ENCODE measurements at places on chromosomes 5 and 9.

- DNase-seq: no peak
These were observed 59.4 kb upstream of the BASP1 start for GRCh38 chr5:17157916-17158529.

- DNase-seq: no peak
These were observed 83.2 kb downstream of the PTPDC1 start for GRCh38 chr9:94167376-94167890.

DNA sequence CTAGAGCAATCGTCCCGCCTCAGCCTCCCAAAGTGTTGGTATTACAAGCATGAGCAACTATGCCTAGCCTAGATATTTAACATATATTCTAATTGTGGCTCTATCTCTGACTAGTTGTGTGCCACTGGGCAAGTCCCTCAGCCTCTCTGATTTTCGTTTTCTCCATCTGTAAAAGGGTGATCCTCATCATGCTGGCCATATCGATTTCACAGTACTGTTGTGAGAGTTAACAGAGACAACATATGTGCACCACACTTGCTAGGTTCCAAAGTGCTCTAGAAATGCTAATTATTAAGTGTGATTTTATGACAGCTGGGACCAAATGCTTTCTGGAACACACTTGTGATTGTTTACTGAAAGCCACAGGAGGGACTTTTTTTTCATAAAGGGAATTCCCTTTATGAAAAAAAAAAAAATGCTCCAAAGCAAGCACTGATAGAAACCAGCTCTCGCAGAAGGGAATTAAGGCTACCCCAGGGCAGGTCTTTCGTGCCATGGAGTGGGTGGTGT, 78.5 kb upstream of the EPB41L4B start:
- DNase-seq: no peak

DNA sequence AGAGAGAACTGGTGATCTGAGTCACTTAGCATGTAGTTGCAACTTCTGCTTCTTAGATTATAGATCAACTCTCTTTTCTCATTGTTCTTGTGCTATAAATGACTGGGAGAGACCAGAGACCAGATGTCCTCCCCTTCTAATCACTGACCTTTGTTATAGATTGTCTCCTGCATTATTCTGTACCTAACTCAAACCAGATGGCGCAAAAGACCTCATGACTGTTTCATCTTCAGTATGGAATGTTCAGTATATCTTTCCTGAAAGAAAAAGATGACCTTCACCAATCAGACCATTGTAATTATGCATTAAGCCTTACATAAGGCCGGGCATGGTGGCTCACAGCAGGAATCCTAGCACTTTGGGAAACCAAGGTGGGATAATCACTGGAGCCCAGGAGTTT, 30.5 kb upstream of the ADAM19 start:
- DNase-seq: no peak

DNA sequence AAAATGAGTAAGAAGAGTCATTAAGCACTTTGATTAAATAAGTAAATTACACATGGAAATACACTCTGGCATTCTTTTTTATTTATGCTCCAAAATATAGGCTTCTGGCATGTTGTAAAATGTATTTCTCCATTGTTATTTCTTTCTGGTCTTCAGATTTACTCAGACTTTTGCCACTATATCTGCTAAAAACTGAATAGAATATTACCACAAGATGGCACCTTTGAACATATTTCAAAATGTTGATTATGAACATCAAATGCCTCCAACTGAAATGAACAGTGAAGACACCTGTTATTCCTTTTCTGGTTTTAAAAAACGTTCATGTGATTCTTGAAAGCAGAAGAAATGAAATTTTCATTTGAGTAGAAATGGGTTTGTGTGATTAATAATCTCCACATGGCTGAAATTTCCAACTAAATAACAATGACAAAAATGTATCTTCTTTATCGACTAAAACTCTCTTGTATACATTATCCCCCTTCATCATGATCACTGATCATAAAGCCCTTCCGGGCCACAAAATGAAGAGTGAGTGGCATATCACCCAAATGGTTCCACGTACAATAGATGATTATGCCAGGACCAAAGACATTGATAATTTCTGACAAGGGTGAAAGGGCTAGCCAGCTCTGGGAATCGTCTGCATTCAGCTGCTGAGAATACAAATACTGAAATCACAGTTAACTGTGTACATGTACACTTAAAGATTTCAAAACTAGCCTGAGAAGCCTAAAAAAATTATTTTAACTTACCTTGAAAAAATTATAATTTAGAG, 23.8 kb downstream of the TYRP1 start:
- DNase-seq: no peak

- no peak for DNase-seq
These were observed 46.3 kb upstream of the PALM2AKAP2 start for GRCh38 chr9:109733690-109734089.

DNA sequence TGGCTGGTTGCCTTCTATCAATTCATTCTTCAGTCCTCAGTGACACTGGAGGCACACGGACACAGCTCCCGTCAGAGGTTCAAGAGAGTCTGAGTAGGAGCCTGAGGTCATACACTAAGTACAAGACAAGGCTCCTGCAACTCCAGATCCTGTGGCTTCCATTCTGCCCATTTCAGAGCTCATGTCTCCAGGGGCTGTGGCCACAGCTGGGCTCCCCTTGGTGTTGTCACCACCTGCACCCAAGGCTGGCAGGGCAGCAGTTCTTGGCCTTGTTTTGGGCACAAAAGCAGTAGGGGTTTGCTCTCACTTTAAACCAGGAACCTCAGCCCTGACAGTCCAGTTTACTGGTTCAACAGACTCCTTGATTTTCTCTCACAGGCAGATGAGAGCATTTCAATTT, 189.6 kb downstream of the ICE1 start:
- no peak for DNase-seq

DNA sequence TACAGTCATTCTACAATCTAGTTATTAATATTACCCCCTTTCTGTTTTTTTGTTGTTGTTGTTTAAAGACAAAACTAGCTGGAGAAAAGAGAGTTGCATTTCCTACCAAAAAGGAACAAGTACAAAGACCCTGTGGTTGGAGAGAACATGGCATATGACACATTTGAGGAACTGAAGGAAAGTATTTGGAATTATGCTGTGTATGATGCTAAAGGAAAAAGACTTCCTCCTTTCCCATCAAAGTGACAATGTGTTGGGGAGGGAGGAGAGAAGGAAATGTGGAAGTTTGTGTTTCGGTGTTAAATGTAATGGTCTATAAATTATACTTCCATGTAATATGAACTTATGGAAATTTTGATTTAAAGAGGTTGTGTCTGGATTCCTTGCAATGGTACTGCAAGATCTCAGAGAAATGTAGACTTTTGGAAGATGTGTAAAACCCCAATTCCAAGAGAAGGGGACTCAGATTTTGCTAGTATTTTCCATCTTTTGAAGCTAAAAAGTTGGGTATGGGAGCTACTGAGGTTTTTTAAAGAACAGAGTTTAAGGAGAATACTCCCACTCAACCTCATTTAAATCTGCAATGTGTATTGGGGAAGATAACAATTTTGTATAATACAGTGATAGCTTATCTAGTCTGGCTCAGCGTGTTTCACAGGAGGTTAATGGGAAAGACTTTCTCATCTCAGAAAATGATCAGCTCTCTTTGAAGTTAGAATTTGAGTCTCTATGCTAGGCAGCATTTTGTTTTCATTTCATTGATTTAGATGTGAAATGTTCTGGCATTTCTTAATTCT, 15.4 kb upstream of the TNFSF8 start:
- no peak for DNase-seq

GRCh38 chr9:123358181-123358905, 2.3 kb downstream of the CRB2 start:
- DNase-seq: no peak

GRCh38 chr9:78618735-78619134, 321.8 kb downstream of the PSAT1 start:
- no peak for DNase-seq

GRCh38 chr5:134003064-134003816, 1.5 kb downstream of the VDAC1 start:
- no peak for DNase-seq

DNA sequence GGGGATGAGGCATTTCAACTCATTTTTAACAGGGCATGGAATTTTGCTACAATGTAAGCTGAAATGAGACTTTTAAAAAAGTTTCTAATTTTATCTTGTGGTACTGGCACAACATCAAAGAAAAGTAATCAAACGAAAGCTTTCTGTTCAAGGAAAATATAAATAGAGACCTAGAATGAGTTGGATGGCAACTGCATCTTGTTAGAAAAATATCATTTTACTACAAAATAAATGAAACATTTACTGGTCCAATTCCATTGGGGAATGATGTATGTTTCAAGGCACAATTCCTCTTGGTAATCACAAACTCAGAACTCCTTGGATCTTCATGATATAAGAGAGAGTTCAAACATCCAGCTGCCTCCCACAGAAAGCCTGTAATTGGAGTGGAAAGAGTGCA, 102.8 kb downstream of the HMHB1 start:
- no peak for DNase-seq

- DNase-seq: no peak
These were observed 112.4 kb downstream of the FSTL4 start for GRCh38 chr5:133499895-133500294.

GRCh38 chr5:128228521-128228920, 145.0 kb downstream of the SLC12A2 start:
- no peak for DNase-seq

DNA sequence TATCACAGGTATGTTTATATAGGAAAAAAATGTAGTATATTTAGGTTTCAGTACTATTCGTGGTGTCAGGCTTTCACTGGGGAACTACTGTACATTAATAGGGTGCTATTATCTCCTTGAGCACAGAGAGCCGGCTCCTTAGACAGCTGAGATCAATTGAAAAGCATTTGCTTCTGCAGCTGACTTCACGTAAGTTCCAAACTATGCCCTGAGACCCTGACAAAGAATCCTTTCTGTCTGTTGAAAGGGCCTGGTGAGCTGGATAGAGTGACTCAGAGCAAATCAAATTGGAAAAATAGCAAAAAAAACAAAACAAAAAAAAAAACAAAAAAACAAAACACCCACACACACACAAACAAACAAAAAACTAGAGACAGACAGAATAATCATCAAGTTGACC, 652.0 kb downstream of the MTRR start:
- DNase-seq: no peak

DNA sequence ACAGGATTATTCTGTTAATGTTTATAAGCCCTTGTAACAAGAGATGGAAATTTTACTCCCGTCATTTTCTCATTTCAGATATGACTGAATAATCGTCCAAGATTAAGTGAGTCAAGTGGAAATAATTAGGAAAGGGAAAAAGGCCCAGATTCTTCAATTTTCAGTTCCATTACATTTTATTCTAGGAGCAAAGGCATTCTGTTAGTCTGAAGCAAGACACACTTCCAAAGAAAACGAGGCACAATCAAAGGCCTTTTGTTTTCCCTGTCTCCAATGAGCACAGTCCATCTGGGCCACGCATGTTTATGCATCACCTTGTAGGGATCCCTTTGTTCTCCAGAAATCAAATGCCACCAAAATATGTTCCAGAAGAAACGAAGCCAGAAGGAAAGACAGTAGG, 382.9 kb upstream of the RFX3 start:
- DNase-seq: no peak

- DNase-seq: no peak
These were observed 59.7 kb upstream of the GARNL3 start for GRCh38 chr9:127204771-127205470.

Data from NCI-H1930 (cell line).